ENCODE measurements at places on chromosomes 2 and 18.

DNA sequence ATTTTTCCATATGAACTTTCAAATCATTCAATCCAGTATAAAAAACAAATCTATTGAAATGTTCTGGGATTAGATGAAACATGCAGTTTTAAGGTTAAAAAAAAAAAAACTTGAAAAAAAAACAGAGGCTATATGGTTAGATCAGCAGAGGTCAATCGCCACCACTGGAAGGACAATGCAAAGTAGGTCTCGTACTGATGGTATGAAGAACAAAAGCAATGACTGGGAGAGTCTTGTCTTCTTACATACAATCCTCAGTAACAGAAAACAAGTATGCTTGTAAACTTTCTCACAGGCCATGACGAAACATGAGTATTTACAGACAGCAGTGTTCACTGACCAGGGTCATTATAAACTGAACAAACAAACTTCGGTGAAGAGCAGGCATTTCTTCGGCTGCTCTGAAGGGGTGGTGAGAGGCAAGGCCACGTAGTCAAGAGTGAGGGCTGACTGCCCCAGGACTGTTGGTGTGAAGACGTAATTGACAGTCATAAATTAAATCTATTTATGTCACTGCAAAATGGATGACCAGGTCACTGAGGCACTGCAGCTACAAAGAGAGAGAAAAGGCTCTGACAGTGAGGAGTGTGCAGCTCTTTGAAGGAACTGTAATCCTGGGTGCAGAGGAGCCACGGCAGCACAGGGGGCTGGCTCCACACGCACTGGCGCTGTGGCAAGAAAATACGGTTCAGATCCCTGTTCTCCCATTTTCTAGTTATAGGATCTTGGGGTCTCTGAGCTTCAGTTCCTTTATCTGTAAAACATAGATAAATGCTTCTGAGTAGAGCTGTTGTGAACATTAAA, 60.0 kb downstream of the NXPH2 start:
- no peak for DNase-seq

- DNase-seq: no peak
These were observed 74.9 kb downstream of the LONRF2 start for GRCh38 chr2:100247256-100248043.

DNA sequence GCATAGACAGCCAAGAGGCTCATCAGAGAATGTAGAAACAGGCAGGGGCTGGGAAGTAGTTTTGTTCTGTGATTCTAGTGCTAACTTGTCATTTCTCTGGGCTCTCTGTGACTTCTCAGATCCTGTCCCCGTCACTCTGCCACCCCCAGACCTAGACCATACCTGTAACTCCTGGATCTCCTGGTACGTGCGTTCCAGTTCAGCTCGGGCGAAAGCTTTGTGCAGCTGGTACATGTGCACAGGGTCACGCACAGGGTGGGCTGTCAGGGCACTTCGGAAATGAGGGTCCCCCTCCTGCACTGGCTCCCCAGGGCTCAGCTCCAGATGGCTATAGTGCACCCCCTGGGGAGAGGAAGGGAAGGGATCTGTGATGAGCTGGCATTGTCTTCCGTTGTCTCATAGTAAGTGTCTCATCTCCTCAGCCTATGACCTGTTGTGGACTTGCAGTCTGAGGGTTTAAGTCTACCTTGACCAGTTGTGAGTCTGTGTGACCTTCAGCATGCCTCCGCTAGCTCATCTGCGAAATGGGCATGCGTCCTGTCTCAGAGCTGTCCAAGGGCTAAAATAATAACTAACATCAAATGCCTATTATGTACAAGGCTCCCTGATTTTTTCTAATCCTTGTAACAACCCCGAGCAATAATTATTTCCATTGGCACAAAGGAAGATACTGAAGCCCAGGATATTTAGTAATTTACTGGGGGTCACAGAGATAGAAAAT, 2.7 kb downstream of the CHPF start:
- DNase-seq: no peak

- no peak for DNase-seq
These were observed 143.0 kb downstream of the ZNF516 start for GRCh38 chr18:76351961-76352581.

GRCh38 chr2:234388591-234388990, 108.3 kb downstream of the ARL4C start:
- no peak for DNase-seq

DNA sequence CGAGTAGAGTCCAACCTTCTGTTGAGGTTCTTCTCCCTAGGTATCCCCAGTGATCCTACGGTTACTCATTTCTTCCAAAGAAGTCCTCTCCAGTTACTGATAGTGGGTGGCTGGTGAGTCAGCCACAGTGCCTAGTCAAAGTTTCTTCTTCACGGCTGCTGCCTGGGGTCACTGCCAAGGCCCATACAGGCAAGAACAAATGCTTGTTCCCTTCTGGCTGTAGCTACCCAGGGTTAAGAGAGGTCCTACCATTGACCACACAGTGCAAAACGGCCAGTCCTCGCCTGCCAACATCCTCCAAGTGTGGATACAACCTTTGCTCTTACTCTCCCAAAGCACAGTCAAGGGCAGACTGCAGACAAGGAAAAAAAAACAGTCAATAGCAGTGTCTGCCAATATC, 2.9 kb upstream of the PTPN4 start:
- no peak for DNase-seq

DNA sequence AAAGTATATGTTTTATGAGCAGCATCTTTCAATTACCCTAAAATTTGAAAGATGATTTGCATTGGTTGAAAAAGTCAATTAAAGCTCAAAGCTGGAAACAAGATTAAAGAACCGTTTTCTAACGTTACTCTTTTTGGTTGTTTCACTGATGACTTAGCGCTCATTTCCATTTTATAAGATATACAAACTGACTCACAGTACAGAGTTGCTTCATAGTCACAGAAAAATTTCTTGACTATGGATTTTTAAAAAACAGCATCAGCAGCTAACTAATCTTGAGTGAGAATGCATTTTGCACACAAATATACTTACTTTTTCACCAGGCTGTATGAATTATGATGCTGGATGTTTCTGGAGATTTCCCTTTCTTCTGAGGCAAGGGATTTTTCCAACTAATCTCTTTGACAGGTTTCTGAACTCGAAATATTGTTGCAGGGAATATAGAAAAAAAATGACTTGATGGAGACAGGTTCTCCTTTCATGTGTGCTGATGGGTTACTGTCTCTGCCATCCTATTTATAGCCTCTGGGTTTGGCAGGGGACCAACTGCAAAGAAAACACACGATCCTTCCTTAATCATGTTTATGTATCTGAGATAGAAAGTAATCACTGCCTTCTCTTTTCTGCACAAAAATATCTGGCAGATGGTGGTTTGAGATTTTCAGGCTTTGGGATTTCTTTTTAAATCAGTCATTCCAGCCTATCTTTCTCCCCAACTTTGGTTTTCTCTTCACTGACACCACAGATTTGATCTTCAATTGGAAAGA, 129.4 kb upstream of the DAPL1 start:
- no peak for DNase-seq

DNA sequence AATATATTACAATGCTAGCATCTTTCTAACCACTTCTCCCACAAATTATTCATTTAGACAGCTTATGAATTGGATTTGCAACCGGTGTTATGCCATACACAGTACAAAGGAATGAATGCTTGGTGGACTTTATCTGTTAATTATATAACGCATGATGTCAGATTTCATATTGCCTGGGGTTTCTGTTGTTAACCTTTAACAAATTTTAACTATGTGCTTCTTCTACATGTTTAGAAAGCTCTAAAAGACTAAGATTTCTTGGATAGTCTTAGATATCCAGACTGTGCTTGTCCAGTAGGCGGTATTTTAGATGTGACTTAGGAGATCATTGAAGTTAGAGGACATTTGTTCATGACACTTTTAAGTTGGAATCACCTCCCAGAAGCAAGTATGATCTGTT, 976.3 kb downstream of the TMEM182 start:
- DNase-seq: no peak

GRCh38 chr2:74328074-74328473, 15.1 kb downstream of the SLC4A5 start:
- DNase-seq: no peak

- no peak for DNase-seq
These were observed 114.9 kb downstream of the GLI2 start for GRCh38 chr2:120850551-120850950.

- no peak for DNase-seq
These were observed 67.0 kb downstream of the SFXN5 start for GRCh38 chr2:73004466-73004865.

DNA sequence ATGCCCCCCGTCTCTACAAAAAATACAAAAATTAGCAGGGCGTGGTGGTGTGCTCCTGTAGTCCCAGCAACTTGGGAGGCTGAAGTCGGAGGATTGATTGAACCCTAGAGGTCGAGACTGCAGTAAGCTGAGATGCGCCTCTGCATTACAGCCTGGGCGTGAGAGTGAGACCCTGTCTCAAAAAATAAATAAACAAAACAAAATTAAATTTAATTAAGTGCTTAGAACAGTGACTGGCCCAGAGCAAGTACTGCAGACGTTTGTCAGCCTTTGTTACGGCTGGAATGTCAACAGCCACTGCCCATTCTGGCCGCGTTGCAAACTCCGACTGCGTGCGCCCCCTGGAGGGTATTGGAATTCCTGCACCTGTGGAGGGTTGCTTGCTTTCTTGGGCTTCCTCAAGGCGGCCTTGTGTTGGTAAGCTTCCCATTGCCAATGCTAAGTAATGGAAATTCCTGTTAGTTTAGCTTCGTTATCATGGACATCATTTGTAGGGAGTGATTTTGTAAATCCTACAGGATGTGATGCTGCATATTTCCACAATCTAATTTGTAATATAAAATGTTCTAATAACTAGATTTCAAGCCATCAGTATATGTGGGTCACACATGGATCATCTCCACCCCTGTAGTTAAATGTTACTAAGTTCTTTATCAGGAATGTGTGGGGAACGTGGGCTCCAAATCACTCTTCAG, 15.9 kb upstream of the ATP6V1B1 start:
- DNase-seq: peak; percentile 77

DNA sequence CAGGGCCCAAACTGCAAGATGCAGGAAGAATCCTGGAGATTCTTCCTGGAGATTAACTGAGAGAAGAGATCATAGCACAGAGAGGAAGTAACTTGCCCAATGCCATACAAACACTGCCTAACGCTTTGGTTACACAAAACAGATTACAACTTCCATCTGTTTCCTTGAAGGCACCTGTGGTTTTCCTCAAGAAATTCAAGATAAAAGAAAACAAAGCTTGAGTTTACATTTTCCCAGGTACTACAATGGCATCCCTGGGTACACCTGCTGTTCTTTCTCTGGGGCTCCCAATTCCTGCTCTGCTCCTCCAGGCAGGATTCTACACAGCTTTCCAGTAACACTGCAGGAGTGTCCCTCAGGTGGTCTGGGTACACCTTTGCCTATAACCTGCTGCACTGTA, 781.9 kb upstream of the ID2 start:
- no peak for DNase-seq

DNA sequence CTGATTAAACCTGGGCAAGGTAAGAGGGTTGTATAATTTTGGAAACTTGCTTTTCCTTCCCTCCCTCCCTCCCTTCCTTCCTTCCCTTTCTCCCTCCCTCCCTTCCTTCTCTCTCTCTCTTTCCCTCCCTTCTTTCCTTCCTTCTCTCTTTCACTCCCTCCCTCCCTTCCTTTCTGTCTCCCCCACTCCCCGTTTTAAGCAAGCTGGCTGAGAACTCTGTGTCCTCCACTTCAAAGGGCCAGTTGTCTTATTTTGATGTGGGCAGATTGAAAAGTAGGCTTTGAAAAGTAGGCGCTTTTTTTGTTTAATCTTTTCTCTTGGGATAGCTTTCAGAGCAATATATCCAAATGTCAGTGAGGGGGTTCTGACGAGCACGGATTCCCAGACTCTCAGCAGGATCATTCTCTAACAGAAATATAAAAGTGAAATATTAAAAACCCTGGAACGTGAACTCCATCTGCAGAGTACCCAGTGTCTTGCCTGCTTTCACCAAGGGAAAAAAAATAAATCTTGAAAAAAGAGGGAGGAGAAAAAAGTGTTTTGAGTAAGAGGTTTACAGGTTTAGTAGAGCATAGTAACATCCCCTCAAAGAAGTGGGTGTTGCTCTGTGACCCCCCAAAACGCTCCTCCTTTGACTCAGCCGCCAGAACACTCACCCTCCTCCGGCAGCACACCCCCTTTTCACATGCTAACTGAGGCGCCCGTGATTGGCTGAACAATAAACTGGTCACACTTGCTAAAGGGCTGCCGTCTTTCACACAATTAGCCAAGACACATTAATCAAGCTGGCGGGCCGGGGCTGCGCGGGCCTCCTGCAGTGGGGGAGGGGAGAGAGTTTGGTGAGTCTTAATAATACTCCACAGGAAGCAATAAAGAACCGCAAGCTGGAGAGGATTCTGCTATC, 52.2 kb downstream of the CDK15 start:
- no peak for DNase-seq

DNA sequence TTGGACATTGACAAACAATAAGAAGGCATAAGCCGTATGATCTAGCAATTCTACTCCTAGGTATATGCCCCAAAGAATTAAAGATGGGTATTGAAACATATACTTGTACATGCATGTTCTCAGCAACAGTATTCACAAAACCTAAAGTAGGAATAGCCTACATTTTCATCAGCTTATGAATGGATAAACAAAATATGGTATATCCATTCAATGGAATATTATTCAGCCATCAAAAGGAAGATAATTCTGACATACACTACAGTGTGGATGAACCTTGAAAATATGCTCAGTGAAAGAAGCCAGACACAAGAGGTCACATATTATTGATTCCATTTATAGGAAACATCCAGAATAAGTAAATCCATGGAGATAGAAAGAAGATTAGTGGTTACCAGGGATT, 56.0 kb downstream of the CELF4 start:
- no peak for DNase-seq

Measured in kidney capillary endothelial cell (primary cell).